CMK (cell line): ENCODE measurements at places on chromosomes 2 and 18.

DNA sequence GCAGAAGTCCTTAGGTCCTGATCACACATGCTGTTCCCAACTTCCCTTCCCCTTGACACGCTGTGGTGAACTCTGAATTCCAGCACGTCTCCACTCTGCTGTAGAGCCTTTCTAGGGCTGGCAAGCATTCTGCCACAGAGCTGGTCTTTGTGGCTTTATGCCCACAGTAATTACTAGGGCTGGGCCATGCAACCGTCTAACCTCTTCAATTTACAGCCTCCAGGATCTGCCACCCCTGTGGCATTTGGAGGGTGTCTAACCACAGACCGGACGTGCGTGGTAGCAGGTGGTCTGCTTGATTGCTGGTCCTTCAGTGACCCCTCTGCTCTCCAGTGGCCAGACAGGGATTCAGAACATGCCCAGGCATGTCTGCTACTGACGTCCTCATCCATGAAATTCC, 43.1 kb upstream of the TGFA start:
- peak; percentile 3 for DNase-seq

DNA sequence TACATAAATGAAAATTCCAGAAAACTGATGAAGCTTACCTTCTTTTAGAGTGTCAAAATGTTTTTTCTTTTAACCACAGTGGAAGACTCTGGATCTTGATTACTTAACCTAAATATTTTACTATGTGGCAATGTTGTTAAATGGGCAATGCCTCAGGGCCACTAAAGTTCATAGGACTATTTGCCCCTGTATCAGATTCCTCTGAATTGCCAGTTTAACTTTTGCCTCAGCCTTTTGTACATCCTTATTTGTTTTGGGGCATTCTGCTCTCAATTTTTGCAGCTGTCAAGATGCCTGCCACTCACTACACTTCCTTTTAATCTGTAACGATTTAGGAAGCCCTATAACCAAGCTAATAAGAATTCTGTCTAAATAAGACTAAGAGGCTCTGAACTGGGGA, 31.7 kb upstream of the SERTAD2 start:
- DNase-seq: no peak

GRCh38 chr2:190879474-190880377, 895 bp upstream of the GLS start:
- DNase-seq: no peak

GRCh38 chr2:129554373-129554772, 425.1 kb upstream of the RAB6C start:
- no peak for DNase-seq

- DNase-seq: no peak
Observed at GRCh38 chr2:62787386-62787785, 81.9 kb downstream of the EHBP1 start.

DNA sequence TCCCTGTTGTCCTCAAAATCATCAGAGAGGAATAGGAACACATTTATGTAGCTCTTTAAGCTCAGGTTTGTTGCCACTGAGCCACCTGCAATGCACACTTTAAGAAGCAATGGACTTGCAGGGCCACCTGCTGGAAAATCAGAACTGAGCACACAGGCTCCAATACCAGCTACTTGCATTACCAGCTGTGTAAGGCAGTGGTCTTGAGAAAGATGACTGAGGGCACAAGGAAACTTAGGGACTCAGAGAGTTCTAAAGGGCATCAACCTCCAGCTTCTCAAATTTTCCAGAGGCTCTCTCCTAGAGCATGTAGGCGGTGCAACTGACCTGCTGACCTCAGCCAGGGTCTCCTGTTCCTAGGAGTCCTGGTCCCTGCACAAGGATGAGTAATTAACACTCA, 2.5 kb upstream of the CNDP2 start:
- no peak for DNase-seq

DNA sequence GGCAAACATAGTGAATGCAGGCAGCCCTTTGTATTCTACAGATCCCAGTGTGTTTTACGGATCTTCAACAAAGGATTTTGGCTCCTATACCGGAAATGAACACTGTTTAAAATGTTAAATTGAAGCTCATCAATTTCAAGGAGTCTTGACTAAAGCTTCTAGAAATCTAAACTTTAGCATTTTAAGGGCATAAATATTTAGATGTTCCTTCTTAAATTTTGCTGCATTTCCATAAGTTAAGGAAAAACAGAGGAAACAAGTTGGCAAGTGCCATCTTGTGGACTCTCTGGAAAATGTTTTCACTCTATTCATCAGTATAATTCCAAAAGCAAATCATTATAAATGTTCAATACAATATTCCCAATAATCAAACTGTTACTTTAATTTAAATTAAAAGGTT, 19.6 kb downstream of the CHN1 start:
- no peak for DNase-seq

GRCh38 chr18:8389391-8390340, 219.6 kb upstream of the RAB12 start:
- DNase-seq: peak; percentile 2

DNA sequence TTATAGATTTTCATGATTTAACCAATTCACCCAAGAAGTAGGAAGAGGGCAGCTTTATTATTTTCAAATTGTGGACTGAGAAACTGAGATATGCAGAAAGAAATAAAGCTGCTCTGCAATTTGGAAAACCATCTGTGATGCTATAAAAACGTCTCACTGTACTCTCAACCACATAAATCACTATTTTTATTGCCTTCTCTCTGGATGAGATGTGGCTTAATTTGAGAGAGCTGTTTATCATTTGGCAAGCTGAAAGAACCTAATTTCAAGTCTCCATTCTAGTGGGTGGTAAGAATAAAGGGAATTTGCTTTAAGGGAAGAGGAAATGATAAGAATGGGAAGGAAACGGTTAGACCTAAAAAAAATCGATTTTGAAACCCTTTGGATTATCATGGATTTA, 49.9 kb upstream of the CYP1B1 start:
- no peak for DNase-seq

GRCh38 chr2:226657340-226658053, 142.1 kb downstream of the IRS1 start:
- DNase-seq: no peak

GRCh38 chr18:47929681-47930198, 719 bp downstream of the SMAD2 start:
- DNase-seq: no peak

GRCh38 chr2:556485-556884, 120.7 kb downstream of the TMEM18 start:
- no peak for DNase-seq

DNA sequence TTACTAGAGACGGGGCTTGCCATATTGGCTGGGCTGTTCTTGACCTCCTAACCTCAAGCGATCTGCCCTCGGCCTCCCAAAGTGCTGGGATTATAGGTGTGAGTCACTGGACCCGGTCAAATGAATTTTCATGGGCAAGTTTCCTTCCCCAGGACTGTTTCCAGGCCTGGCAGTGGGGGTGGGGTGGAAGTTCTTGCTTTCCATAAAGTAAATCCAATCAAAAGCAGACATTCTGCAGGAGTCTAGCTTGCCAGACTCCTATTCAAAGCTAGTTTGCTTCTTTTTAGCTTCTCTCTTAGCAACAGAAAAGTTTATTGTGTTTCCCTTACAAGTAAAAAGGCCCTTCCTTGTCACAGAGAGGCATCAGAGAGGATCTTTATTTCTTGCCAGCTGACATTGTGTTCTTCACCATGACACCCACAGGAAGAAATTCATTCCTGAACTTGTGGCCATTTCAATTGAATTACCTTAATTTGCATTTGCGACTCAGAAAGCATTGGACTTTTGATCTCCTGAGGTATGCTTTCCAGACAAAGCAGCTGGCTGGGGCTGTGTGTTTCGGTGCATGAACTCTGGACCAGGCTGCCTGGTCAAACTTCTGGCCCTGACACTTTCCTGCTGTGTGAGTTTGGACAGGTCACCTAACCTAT, 37.9 kb downstream of the LYPD1 start:
- no peak for DNase-seq

GRCh38 chr2:33535421-33535820, 59.0 kb downstream of the RASGRP3 start:
- no peak for DNase-seq

- DNase-seq: no peak
Observed at GRCh38 chr18:29644276-29644675, 1398.3 kb downstream of the DSC3 start.

GRCh38 chr2:150624001-150624401, 136.5 kb upstream of the RND3 start:
- DNase-seq: no peak

DNA sequence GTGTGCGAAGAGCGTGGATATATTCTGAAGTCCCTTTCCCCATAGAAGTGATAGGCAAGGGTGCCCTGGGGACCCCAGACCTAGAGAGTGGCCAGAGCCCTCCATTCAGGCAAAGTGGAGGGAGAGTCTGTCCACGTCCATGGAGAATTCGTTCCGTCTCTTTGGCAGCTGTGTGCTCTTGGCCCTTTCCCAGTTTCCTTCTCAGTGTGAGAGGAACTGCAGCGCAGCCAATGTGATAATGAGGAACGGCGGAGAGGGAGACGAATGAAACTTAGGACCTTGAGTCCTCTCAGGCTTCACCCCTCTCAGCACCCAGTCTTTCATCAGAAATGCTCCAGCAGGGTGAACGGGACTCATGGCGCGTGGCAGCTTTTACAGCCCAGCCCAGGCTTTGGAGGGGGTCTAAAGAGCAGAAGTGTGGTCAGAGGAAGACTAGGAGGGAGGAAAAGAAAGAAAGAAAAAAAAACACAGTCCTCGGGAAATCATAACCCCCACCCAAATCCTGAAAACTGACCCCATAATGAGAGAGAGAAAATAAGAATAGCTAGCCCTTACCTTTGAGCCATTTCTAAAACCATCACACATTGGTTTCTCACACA, 95.0 kb upstream of the RIOK3 start:
- no peak for DNase-seq

GRCh38 chr2:30165050-30165520, 18.3 kb downstream of the YPEL5 start:
- DNase-seq: peak; percentile 90

DNA sequence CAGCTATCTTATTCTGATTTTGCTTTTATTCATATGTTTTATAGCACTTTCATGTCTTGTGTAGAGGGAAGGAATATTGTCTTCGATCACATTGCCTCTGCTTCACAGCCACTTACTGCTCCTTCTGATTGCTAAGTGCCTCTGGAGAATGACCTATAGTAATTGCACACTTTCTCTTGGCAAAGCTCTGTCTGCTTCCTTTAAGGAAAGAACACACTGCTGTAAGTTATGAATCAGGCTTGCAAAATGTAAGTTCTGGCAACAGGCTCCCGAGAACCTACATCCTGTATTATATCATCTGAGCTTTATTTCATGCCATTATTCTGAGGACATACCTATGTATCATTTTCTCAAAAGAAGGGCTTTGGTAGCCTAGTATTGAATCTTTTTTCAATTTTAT, 170.7 kb downstream of the ZNF804A start:
- no peak for DNase-seq

GRCh38 chr2:10033251-10034006, 9.9 kb upstream of the KLF11 start:
- DNase-seq: no peak

DNA sequence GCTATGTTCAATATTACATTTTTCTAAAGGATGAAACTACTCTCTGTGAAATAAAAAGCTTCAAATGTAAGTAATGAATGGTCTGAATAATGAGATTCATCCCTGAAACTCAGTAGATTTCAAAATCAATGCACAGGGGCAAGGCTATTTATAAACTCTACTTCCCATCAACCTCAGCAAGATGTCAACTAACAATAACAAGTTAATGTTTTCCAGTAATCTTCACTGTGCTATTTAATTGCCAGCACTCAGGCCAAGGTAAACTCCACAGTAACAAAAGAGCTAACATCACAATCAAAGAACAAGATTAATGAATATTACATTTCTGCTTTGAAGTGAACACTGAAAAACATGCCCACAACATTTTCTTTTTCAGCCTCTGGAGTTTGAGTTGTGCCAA, 144.3 kb upstream of the ZFP36L2 start:
- DNase-seq: no peak

DNA sequence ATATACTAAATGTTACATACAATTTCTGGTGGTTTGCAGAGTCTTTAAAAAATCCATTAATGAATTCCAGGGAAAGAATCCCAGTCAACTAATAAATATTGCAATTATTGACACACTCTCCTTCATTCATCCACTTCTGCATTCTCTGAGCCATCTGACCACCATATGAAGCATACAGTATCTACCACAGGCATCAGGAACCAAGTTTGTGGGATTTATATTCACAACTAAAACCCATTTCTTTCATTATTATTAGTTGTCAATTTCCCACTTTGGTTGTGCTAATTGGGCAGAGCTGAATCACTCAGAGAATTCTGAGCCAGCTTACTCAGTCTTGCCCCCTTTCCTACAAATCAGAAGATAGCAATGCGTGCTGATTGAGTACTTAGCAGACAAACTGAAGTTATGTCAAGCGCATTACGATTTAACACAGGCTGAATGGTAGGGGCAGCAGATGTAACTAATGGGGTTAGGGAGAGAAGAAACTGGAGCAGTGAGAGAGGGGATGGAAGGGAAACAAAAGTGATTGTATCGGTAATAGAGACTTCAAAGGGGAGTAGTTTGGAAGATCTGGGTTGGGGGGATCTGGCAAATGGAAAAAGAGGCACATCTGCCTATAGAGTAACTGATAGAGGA, 52.3 kb downstream of the ZEB2 start:
- no peak for DNase-seq

- no peak for DNase-seq
Observed at GRCh38 chr2:210553373-210553772, 3.0 kb upstream of the CPS1 start.

- DNase-seq: no peak
Observed at GRCh38 chr2:121489284-121489683, 41.4 kb upstream of the RNU4ATAC start.

GRCh38 chr2:70104231-70105111, 17.2 kb downstream of the PCBP1 start:
- DNase-seq: no peak

GRCh38 chr2:235860111-235860510, 308.1 kb downstream of the GBX2 start:
- no peak for DNase-seq

- no peak for DNase-seq
Observed at GRCh38 chr2:168181825-168182224, 65.6 kb downstream of the STK39 start.

DNA sequence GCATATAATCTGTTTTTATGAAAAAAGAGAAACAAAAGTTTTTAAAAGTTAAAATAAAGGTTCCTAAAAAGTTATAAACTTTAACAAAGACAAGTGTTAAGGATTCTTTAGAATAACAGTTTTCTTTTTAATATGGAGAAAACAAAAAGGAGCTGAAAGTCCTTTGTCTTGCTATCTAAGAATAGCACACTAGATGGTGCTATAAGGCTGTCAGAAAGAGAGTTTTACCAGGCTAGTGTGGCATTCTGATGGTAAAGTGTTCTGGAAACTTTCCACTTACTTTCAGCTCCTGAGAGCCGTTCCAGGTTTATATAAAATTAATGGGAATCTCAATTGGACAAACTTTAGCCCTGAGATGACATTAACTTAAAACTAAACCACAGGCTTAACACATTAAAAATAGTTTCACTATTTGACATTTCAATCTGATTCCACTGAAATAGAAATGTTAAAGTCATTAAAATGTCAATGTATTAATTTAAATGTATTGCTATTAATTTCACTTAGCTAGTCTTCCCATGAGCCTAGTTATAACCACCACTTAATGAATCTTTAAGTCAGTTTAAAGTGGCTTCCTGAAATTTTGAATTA, 3.7 kb downstream of the FBXO48 start:
- no peak for DNase-seq
